ENCODE measurements at places on chromosomes 5 and 9.

DNA sequence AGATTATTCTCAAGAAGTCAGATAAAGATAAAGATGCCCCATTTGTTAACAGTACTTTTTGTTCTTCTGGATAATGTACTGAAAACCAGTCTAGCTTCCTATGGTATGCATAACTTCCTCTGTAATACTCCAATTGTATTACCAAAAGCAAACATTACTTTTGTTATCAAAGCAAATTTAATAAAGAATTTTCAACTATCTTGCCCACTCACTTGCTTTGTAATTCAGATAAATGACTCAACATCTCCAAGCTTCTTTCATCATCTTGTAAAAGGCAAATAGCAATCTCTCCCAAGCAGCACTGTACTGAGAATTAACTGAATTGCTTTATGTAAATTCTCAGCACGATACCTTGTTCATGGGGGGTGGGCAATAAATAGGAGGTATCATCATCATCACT, 98.3 kb downstream of the NFIB start:
- no peak for DNase-seq

DNA sequence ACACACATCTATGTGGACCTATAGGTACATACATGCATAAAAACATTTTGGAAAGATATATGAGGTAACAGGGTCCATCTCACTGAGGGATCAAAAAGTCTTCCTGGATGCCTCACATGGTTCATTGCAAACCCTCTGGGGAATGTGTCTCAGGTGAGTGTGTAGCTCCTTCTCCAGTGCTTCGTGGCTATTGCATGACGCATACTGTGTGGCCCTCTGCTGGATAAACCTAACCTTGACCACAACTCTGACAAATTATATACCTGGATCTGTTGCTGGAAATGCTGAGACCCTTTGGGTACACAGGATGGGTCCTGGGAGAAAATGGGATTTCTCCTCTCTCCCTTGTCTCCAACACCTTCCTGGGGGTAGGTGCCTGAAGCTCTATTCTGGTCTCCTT, 91.9 kb downstream of the JAKMIP2 start:
- no peak for DNase-seq

GRCh38 chr9:131628459-131629225, 83.3 kb downstream of the PRRT1B start:
- DNase-seq: no peak

DNA sequence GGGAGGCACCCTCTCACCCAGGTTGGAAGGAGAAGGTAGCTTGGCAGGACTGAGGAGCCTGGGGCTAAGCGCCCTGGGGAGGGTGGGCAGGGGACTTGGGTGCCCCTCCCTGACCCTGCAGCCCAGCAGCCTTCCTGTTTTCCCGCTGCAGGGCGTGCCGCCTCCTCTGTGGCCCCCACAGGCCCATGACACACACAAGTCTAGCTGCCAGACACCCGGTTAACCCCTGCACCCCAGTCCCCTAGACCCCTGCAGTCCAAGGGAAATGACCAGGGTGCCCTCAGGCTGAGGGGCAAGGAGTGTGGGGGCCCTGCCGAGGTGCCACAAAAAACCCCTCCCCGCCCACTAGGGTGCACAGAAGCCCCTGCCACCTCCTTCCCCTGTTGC, 33.0 kb downstream of the GOLGA2 start:
- no peak for DNase-seq

- no peak for DNase-seq
These were observed 146.6 kb upstream of the TUT7 start for GRCh38 chr9:86500667-86501435.

- DNase-seq: no peak
These were observed 238.1 kb downstream of the DENND1A start for GRCh38 chr9:123691765-123692303.

DNA sequence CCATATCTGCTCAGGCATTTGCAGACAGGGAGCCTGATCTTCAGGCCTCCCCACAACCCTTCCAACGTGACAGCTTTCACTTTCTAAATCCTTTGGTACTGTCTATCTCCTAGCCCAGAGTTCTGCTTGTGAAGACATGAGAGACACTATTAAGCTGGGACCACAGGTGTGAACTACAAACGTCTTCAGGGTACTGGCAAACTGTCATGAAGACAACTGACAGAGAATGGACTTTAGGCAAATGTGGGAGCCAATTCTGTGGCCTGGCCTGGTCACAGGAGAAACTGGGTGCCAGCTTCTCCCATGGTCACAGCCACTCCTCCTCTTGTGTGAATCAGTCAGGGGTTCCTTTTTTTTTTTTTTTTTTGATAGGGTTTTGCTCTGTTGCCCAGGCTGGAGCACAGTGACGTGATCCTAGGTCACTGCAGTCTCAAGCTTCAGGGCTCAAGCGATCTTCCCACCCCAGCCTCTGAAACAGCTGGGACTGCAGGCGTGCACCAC, 10.4 kb downstream of the TRIM14 start:
- DNase-seq: no peak

DNA sequence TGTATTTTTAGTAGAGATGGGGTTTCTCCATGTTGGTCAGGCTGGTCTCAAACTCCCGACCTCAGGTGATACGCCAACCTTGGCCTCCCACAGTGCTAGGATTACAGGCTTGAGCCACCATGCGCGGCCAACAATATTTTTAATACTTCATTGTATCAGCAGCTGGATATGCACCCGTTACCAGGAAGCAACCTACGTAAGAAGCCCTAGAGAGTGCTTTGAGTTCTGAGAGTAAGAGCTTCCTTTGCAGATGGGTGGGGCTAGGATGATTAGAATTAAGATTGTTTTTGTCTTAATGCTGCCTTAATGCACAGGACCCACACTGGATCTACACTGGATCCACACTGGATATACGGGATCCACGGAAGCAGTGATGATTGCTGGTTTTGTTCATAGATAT, 123.9 kb upstream of the ABCA1 start:
- DNase-seq: no peak

- DNase-seq: peak; percentile 20
These were observed 52.5 kb downstream of the RPS23 start for GRCh38 chr5:82225525-82226172.

DNA sequence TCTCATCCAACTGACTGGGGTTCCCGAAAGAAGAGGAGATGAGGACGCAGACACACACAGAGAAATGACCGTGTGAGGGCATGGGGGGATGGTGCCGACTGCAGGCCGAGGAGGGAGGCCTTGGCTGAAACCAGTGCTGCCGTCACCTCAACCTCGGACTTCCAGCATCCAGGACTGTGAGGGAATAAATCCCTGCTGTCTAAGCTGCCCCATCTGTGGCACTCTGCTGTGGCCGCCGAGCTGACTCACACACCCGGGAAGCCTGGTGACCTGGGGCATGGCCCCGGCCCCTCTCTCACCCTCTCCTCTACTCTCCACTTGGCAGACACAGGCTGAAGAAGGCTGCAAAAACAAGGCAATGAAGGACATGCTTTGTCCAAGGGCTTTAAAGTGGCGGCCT, 4.4 kb upstream of the COL5A1 start:
- DNase-seq: no peak

DNA sequence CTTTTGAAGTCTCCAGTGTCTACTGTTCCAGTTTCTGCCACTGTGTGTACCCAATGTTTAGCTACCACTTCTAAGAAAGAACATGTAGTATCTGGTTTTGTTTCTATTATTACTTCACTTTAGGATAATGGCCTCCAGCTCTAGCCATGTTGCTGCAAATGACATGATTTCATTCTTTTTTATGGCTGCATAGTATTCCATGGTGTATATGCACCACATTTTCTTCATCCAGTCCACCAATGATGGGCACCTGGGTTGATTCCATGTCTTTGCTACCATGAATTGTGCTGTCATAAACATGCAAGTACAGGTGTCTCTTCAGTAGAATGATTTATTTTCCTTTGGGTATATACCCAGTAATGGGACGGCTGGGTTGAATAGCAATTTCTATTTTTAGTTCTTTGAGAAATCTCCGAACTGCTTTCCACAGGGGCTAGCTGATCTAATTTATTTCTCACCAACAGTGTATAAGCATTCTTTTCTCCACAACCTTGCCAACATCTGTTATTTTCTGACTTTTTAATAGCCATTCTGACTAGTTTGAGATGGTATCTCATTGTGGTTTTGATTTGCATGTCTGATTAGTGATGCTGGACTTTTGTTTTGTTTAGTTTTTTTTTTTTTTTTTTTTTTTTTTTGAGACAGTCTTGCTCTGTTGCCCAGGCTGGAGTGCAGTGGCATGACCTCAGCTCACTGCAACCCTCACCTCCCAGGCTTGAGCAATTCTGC, 68.9 kb downstream of the WDR41 start:
- no peak for DNase-seq

- no peak for DNase-seq
These were observed 1313.7 kb downstream of the PTPRD start for GRCh38 chr9:9299134-9299533.

DNA sequence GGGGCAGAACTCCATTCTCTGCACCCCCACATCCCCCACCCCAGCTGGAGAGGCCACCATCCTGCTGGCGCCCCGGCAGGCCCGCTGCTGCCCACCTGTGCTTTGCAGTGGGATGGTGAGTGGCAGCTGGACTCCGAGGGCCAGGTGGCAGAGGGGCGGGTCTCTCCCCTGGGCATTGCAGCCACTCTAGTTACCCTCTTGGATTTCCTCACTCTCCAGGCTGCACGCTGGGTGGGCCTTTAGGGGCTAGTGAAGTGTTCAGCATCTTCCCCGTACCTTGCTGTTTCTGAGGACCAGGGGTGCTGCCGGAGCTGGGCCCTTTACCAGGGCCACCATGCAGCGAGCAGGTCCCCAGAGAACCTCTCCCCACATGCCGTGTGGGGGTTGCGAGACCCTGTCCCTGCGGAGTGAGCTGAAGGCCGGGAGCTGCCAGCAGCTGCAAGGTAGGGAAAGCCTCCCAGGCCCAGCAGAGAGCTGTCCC, 88.4 kb upstream of the SH3PXD2B start:
- DNase-seq: no peak

- DNase-seq: no peak
These were observed 75.5 kb downstream of the PTPN3 start for GRCh38 chr9:109422641-109423040.

GRCh38 chr5:35171078-35171477, 59.2 kb downstream of the PRLR start:
- no peak for DNase-seq

DNA sequence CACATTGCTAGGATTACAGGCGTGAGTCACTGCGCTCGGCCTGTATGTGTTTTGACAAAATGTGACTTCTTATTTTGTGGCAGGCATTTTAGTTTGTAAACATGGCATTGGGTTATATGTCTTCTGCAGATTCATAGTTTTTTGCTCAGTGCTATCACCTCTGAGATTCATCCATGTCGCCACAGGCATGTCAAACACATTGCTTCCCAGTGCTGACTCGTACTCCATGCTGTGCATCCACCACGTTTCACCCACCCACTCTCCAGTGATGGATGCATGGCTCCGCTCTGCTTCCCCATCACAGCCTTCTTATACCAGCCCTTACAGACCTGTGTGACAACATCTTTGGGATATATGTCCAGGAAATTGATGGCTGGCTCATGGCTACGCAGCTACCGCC, 158.8 kb downstream of the GAS1 start:
- no peak for DNase-seq

GRCh38 chr9:38294220-38294960, 98.1 kb upstream of the ALDH1B1 start:
- no peak for DNase-seq

Data from stimulated activated CD4-positive, alpha-beta T cell treated with anti-CD3 and anti-CD28 coated beads, TNF-alpha, amount 100 ng/mL, for 4 hours (primary cell).